Testis (tissue), 5 donors: ENCODE measurements at places on chromosomes 1 and 21. TPM values are rescaled to one million over a fixed set of nuclear protein-coding genes. Genes with fewer than 3 reads are reported as not detected.

The NPHS2 gene
- 1.1 TPM for total RNA-seq

The NVL gene
- 38.7 TPM for total RNA-seq

The MEX3A gene
- 3.0 TPM for total RNA-seq

DNA sequence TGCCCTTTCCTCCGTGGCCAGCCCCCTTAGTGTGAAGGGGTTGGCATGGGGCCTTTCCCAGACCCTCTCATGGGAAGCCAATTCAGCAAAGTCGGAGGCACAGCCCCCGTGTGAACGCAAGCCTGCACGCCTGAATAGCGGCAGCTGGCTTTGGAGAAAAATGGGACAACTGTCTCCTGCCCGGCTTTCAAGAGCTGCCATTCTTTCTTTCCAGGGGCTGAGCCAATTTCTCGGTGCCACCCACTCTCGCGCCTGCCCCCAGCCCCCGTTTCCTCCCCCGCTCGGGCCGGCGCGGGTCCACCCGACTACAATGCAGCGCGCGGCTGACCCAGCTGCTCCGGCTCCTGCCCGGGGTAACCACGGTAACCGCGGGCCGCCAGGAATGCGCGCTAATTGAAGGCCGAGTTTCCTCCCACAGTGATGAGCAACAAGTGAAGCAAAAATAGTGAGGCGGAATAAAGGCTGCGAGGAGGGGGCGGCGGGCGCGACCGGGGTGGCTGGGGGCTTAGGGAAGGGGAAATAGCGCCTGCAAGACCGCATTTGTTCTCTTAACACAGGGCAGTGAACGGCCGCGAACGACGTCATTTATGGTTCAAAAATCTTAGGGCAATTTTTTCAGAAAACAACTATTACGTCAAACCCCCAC is 27.8 kb downstream of the ILDR2 start:
- DNase-seq, result peak; percentile 91

DNA sequence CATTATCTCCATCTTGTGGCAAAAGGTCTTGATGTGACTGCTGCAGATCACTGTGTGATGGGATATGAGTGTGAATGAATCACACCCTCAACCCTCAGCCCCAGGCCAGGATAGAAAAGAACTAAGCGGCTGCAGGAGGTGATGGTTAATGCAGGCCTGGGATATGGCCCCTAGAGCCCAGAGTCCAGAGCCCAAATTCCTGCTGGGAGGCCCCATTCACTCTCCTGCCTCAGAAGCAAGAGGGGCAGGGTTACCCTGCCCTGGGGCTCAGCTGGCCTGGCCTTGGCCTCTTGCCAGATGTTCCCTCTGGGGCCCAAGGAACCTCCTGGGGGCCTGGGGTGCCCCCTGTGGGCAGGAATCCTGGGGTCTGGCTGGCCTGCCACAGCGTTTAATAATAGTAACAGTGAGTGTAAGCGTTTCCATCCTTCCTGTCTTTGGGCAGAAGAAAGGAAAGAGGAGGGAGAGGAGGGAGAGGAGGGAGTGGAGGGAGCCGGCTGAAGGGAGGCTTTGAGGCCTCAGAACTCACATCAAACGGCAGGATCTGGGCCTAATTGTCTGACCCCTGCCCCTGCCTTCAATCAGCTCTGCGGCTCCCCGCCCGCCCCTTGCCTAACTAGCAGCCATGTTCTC is 26.2 kb downstream of the DMAP1 start:
- DNase-seq, result peak; percentile 67

The GON4L gene
- 77.2 TPM for total RNA-seq

DNA sequence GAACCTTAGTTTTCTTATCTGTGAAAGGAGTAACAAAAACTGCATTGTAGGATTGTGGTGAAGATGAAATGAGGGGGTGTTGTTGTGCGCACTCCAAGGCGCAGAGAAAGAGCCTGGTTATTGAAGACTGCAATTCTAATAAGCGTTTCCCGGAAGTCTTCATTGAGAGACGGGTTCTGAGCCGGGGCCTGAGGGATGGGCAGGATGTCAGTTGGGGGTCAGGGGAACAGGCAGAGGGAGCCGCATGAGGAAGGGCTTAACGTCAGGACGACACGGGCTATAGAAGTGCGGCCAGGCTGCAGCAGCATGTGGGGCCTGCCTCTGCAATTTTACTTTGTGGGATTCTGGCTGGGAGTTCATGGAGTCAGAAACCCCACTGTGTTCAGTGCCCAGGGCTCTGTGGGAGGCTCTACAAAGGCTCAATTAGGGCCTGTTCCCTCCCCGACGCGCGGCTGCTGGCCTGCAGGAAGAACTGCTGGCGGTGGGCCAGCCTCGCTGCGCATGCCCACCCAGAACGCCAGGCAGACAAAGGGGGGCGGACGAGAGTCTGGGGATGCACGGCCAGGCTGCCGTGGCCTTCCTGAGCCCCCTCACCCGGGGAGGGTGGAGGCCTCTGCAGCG is 20.7 kb downstream of the TRIM62 start:
- peak; percentile 75 for DNase-seq

DNA sequence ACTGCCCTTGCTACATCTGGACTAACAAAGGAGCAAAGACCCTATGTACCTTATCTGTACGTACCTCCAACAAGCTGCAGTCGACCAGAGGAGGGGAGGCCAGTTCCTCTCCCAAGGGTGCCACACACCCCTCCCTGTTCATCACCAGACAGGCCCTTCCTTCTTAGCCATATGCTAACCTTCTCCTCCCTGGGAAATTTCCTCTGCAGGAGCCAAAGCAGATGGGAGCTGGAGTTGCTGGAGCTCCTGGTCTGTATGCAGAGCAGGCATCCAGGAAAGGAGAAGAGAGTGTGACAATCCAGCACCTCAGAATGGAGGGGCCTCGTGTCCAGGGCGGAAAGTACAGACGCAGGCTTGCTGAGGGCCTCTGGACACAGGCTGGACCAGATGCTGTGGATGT is 48.5 kb downstream of the C8B start:
- no peak for DNase-seq

DNA sequence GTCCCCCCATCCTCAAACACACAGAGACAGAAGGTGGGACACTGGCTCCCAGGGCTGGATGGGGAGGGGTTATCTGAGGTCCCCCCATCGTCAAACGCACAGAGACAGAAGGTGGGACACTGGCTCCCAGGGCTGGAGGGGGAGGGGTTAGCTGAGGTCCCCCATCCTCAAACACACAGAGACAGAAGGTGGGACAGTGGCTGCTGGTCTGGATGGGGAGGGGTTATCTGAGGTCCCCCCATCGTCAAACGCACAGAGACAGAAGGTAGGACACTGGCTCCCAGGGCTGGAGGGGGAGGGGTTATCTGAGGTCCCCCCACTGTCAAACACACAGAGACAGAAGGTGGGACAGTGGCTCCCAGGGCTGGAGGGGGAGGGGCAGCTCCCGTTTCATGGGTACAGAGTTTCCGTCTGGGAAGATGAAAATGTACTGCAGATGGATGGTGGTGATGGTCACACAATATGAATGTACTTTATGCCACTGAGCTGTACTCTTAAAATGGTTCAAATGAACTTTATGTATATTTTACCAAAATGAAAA is 69.2 kb downstream of the SCCPDH start:
- DNase-seq, result no peak

DNA sequence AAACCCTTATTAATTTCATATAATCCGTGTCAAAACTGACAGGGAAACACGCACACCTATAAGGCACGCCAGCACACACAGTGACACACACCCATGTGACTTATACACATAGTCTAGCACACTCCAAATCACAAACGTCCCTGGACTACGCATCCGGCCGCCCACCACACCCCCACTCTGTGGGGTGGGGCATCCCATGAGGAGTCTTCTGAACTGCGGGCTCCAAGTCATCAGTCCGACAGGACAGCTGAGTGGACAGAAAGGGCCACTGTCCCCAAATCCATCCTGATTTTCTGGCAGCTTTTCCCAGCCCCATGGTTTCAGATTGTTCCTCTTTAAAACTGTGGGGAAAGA is 829 bp downstream of the PEA15 start:
- peak; percentile 53 for DNase-seq

GRCh38 chr1:32525053-32525452 is 14.2 kb upstream of the ZBTB8A start:
- DNase-seq, result no peak

- no peak for DNase-seq
Measured at GRCh38 chr1:237868817-237869600, 21.7 kb downstream of the ZP4 start.

DNA sequence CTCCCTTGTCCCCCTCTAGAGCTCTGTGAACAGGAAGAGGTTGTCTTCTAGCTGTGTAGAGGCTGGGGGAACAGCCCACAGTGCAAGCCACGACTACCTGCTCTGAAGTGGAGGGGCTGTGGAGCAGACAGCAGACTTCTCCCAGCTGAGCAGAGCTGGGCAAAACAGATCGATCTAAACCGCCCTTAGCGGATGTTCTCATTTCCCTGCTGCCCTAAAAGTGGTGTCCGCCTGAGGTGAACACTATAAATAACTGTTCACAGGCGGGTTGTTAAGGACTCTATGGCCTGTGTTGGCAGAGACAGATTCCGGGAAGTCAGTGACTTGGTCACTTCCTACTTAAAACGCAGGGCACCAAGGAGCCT is 203.2 kb downstream of the RHOU start:
- no peak for DNase-seq

GRCh38 chr1:90973897-90974798 is 47.7 kb downstream of the ZNF644 start:
- no peak for DNase-seq

The CTSE gene
- total RNA-seq, result not detected

DNA sequence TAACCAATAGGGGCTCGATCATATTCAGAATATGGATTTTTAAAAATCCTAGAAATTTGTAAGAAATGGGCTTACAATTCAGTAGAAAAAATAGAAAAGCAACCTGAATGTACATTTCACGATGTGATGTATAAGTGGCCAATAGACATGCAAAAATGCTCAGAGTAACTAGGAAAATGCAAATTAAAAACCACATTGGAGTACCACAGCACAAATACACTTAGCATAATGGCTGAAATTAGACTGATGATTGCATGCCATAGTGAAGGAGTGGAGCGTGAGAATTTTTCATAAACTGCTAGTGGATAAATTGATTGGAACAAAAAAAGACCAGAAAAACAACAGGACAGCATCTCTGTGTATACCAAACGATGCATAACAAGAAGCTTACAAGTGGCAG is 102.3 kb downstream of the DYRK1A start:
- DNase-seq, result no peak

DNA sequence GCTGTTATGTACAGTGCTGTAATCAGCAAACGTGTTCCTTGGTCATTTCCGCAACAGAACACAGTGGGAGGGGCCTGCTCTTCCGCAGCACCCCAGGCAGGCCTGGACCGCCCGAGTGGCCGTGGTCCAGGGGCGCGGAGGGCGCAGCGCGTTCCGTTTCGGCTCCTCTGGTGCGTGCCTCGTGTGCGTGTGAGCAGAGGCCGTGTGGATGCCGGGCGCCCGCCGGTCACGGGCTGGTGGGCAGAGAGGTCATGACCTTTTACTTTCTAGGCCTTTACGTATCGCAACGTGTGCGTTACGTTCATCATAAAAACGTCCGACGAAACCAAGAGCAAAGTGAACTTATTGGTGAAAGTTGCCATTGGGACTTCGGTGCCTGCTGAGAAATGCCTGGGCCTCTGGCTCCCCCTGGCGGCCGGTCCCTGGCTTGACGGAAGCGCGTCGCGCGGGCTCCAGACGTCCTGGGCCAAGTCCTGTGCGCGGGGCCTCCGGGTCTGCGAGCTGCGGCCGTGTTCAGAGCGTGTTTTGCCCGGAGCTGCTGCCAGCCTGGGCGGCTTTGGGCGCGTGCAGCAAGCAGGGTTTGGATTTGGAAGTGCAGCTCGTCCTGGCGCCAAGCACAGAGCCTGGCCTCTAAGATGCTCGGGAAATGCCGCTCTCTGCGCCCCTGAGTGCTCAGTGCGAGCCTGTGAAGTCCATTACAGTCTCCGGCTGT is 34.4 kb downstream of the COL18A1 start:
- peak; percentile 91 for DNase-seq

DNA sequence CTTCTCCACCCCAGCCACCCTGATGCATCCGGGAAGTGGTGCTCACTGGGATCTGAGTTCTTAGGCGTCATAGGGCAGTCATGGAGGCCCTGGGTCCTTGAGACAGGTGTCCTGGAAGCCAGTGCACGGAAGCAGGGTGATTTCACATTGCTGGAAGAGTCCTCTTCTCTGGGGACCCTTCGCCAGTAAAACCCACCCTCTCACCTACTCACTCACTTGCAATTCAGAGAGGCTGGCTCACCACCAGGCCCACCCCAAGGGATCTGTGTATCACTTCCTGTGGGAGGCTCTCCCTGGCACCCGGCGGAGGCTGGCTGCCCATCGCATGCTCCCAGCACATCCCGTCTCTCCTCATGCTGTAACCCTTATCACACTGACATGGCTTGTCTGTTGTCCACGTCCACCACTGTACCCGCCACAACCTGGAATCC is 40.2 kb upstream of the EPS8L3 start:
- no peak for DNase-seq

- no peak for DNase-seq
Measured at GRCh38 chr1:12148160-12148957, 18.4 kb upstream of the TNFRSF1B start.

GRCh38 chr1:41856151-41856943 is 62.4 kb downstream of the HIVEP3 start:
- DNase-seq, result no peak

- no peak for DNase-seq
Measured at GRCh38 chr1:234980291-234980644, 148.4 kb downstream of the TOMM20 start.

DNA sequence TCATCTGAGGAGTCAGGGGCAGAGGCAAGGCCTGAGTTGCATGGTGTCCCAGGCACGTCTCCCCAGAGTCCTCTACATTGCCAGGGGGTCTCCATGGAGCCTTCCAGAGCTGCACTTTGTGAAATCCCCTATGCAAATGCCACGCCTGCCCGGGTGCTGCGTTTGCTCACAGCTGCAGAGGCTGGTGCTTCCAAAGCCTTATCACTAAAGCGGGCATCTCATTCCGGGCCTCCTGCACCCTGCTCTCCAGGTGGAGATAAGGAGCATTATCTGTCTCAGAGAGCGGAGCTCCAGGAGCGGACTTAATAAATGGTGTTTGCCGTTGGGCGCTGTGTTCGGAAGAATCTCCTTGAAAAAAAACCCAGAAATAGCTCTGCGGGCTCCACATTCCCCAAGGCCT is 25.9 kb upstream of the ACTL8 start:
- DNase-seq, result no peak

The CSDE1 gene
- total RNA-seq, result 495 TPM

The TSPAN1 gene
- total RNA-seq, result 14.6 TPM

The EVA1B gene
- total RNA-seq, result 9.1 TPM

The IQCC gene
- 16.3 TPM for total RNA-seq

The ZNF683 gene
- 63.9 TPM for total RNA-seq

GRCh38 chr1:160542303-160542945 is 19.4 kb upstream of the SLAMF6 start:
- DNase-seq, result no peak

DNA sequence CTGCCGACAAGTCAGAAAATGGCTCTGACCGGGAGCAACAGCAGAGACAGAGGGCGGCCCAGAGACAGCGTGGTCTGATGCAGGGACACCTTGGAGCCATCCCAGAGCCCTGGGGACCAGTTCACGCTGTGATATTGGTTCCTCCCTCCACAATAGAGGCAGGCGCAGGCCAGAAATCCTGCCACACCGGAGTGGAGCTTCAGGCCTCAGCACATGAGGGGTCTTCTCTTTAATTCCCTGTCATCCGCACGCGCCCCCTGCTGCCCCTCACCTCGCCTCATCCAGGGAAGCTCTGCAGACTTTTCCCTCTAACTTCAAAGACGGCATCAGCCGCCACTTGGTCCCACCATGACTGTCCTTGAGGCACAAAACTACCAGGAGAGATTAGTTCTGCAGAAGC is 75.5 kb upstream of the ANGPTL1 start:
- no peak for DNase-seq

The KIF26B gene
- 4.8 TPM for total RNA-seq
